Activated naive CD8-positive, alpha-beta T cell treated with anti-CD3 and anti-CD28 coated beads, Interleukin-2, amount 50 U/mL, for 24 hours (primary cell): ENCODE measurements at places on chromosomes 4 and X.

- DNase-seq = peak; percentile 22
Observed at GRCh38 chr4:140099983-140100382, 54.0 kb downstream of the MAML3 start.

DNA sequence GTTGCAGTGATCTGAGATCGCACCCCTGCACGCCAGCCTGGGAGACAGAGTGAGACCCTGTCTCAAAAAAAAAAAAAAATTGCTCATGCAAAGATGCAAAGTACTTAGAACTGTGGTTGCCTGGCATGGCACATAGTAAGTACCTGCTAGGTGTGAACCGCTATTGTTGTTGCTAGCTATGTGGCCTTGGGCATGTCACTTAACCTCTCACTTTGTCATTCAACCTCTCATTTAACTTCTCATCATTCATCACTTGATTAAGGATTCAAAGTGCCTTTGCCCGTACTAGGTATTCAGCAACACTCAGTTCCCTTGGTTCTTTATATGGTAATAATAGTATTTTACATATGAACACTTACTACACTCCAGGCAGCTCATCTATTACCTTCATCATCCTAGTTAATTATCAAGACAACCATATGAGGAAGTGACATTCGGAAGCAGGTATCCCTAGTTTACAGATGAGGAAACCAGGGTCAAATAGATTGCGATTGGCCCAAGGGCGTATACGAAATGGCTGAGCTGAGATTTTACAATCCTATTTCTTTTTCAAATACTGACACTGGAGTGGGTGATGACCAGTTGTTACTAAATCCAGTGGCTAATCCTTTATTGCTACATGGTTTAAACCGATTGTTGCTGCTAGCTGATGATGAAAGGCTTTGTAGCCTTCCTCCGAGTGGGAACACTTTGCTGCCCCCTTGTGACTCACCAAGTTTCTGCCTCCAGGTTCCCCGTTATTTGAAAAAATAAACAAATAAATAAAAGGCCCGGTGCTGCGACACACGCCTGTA lies 28.8 kb upstream of the SOWAHD start:
- peak; percentile 57 for DNase-seq

DNA sequence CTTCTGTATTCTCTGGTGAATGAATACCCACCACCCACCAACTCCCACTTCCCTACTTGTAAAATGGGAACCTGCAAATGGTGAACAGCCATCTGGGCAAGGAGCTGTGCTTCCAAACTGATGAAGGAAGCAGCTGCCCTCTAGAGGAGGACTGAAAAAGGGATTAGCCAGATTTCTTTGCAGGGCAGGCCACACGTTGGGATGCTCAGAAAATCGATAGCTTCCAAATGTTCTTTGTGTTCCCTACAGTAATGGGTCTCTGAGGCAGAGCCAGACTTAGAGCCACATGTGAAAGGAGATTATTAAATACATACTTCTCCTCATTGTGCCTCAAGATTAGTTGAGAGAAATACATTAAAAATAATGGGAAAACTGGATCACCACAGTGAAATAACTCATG lies 39.3 kb upstream of the LPAR4 start:
- DNase-seq = no peak

DNA sequence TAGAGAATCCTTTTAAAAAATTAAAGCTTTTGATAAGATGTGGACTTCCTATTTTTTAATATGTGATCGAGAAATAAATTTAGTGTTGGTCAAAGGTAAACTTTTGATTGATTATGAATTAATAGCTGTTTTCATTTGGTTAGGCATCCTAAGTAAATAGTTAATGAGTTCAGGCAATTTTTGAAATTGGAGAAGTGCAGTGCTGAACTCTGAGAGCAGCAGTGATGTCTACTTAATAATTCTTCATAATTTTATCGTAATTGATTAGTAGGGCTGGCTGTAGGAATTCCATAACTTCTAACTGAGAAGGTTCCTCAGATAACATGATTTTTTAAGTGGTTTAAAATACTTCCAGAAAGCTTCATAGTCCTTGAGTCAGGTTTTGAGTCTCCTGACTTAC lies 1.5 kb downstream of the MND1 start:
- no peak for DNase-seq

- no peak for DNase-seq
Observed at GRCh38 chr4:184695178-184695896, 38.6 kb downstream of the CENPU start.

GRCh38 chr4:167541286-167541685 lies 307.0 kb upstream of the SPOCK3 start:
- no peak for DNase-seq

GRCh38 chr4:93184053-93184452 lies 644.5 kb upstream of the ATOH1 start:
- DNase-seq = no peak

- no peak for DNase-seq
Observed at GRCh38 chr4:84482564-84483563, 16.2 kb downstream of the NKX6-1 start.

DNA sequence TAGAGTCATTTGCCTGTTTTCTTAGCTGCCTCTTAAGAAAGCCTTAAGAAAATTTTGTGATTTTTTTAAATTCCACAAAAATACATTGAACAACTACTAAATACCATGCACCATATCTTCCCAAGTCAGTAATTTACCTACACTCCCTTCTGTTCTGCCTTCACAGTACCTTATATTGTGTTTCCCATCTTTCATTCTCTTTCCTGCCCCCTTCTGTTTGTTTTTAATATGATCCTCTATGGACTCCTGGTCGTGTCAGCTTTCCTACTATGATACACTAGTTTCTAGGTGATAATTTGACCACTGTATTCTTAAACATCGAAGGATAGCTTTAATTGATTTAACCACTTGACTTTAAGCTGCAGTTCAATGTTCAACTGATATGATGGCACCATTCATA lies 297.7 kb upstream of the HAND2 start:
- no peak for DNase-seq
